Kidney epithelial cell (primary cell): ENCODE measurements at places on chromosomes 1 and 21. TPM values are rescaled to one million over a fixed set of nuclear protein-coding genes. Genes with fewer than 3 reads are reported as not detected.

- no peak for DNase-seq
These were observed at the start of gene LUZP1 for GRCh38 chr1:23168445-23169194. Gene LUZP1 (minus strand): TSS chr1:23168856.

GRCh38 chr1:156750711-156751450, 594 bp downstream of the HDGF start:
- no peak for DNase-seq

DNA sequence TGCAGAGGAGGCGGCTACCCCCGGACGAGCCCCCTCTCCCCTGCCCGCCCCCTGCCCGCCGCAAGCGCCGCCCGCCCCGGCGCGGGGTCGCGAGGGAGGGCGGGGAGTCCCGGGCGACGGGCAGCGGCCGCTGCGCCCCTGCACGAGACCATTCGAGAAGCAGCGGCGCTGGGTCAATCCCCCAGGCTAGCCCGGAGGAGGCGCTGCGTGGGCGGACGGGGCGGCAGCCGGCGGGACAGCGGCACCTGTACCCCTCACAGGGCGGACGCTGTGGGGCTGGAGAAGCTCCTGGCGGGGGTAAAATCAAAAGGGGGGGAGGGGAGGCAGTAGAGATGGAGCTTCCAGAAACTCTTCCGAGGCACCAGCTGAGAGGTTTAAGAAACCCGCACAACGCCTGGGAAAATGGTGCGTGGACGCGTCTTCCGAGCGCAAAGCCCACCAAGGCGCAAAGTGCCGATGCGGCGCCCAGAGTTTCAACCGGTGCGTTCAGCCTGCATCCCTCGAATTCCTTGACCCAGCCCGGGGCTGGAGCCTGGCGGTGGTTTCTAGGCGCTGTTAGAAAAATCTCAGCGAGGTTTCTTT, at the start of gene PLPPR5:
Gene PLPPR5, minus strand, starts transcription at position 1 of the 582 bp plus-strand sequence. CDS start 190 bp downstream, outside the sequence.
- no peak for DNase-seq

- DNase-seq, result no peak
These were observed 392.3 kb upstream of the ADAMTS5 start for GRCh38 chr21:27359141-27359540.

DNA sequence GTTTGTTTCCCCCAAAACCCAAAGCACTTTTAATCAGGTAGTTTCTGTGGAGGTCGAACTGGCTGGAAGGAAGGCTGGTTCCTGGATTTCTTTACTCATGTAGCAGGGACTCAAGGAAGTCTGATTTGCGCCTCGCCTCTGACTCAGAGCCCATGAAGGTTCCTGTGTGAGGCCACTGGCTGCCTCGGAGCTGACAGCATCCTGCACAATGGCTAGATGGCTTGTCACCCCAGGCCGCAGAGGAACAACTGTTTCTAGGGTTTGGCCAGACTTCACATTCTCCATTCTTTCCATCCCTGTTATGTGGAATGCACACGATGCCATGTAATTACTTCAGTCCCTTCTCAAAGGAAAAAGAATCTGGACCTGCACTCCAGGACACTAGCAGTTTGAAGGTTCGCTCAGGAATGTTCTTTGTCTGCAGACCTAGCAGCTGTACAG, 39.1 kb upstream of the PRSS38 start:
- DNase-seq, result no peak

GRCh38 chr1:94669198-94669597, 127.6 kb upstream of the F3 start:
- no peak for DNase-seq

GRCh38 chr21:42835611-42836401, 43.5 kb downstream of the WDR4 start:
- no peak for DNase-seq

- DNase-seq, result no peak
These were observed 106.1 kb downstream of the PTGER3 start for GRCh38 chr1:70941563-70941962.

GRCh38 chr1:193697776-193698175, 511.4 kb upstream of the B3GALT2 start:
- no peak for DNase-seq

- no peak for DNase-seq
These were observed 43.2 kb downstream of the CNN3 start for GRCh38 chr1:94883691-94884090.

GRCh38 chr1:167455786-167456446, 62.4 kb downstream of the CD247 start:
- no peak for DNase-seq

- no peak for DNase-seq
These were observed 75.2 kb downstream of the PAX7 start for GRCh38 chr1:18705811-18706210.

- DNase-seq, result no peak
These were observed 40.5 kb downstream of the CD34 start for GRCh38 chr1:207870306-207871031.

DNA sequence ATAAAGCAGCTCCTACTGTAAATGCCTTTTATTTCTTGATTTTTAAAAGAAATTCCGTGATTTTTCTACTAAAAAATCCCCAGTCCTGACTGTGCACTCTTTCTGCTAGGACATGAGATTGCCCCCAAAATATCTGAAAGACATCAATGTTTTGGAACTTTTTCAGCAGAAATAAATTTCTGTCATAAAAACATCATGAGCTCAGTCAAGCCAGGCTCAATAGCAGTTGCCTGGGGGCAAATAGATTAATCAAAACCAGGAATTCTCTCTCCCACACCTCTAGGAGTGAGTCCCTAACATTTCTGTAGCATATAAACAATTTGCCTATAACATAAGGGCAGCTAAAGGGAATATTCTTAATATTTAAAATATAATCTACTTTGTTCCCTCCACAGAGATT, 654.1 kb downstream of the PTPRC start:
- DNase-seq, result no peak

- DNase-seq, result no peak
These were observed 55.1 kb downstream of the HFM1 start for GRCh38 chr1:91349524-91349923.

GRCh38 chr21:37058261-37058660, 14.6 kb downstream of the PIGP start:
- DNase-seq, result no peak

DNA sequence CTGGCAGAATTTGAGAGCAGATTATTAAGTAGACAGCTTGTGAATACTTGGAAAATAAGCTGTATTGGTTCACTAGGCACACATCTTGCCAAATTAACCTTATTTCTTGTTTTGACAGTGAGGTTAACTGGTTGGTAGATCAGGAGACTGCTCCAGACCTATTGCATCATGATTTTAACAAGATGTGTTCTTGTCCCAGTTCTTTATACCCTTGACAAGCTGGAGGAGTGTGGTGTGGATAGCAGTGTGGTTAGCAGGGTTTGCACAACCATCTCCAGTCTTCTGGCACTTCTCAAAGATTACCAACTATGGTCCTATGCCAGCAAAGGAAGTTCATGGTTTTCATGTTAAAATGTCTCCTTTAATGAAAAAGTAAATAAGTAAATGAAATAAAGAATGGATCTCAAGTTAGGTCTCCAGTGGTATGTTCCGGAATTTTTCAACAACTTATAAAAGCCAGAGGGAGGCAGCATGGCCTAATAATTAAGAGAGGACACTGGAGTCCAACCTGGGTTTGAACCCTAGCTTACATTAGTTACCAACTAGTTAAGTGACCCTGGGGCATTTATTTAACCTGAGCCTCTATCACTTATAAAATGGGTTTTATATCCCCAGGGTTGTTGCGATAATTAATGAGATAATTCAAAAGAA, 34.1 kb downstream of the DDX20 start:
- DNase-seq, result no peak

- DNase-seq, result no peak
These were observed 39.9 kb downstream of the DIRAS3 start for GRCh38 chr1:68010543-68010942.

DNA sequence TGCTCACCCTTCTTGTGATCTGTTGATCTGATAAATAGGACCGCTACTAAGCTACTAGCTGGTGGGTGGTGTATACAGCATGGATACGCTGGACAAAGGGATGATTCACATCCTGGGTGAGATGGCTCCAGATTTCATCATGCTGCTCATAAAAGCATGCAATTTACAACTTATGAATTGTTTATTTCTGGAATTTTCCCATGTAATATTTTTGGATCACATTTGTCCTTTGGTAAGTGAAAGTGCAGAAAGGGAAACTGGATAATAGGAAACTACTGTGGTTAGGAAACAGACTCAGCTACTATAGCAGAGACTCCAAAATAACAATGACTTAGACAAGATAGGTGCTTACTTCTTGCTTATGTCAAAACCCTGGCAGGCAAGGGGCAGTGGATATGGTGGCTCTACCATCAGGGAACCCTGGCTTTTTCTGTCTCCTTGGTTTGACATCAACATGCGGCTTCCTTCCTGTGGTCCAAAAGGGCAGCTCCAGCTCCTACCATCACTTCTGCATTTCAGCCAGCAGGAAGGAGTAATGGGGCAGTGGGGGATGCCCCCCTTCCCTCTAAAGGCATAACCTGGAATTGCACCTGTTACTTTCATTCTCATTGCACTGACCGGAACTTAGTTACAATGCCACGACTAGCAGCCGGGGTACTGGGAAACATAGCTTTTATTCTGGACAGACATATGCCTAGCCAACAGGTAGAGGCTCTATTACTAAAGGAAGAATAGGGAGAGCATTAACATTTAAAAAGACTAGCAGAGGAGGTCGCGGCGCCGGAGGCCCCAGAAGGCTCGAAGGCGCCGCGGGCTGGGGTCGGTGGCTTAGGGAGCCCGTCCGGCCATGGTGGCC, 13.8 kb upstream of the AK2 start:
- DNase-seq, result no peak

DNA sequence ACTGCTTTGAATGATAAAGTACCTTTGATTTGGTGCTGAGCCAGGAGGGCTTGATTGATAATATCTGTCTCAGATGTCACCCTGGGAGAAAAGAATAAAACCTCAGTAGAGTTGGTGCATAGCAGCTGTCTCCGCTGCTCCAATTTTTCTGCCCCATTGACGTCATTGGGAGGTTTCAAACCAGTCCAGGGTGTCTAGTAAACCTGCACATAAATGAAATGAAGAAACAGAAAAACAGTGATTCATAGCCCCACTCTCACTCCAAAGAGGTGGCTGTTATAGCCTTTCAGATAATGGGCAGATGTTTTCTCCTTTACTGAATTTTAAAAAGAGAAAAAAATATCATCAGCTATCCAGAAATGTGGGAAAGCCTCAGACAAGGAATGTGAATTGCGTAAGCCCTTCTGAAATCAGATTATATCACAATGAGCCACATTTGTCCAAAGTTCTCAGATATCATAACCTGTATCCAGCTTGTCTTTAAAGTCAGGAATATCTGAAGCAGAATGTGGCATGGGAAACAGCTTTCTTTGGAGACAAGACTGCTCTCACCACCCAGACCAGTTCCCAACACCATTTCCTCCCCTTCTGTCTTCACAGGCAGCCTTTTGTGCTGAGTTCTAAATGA, 351.3 kb upstream of the SGIP1 start:
- DNase-seq, result no peak

DNA sequence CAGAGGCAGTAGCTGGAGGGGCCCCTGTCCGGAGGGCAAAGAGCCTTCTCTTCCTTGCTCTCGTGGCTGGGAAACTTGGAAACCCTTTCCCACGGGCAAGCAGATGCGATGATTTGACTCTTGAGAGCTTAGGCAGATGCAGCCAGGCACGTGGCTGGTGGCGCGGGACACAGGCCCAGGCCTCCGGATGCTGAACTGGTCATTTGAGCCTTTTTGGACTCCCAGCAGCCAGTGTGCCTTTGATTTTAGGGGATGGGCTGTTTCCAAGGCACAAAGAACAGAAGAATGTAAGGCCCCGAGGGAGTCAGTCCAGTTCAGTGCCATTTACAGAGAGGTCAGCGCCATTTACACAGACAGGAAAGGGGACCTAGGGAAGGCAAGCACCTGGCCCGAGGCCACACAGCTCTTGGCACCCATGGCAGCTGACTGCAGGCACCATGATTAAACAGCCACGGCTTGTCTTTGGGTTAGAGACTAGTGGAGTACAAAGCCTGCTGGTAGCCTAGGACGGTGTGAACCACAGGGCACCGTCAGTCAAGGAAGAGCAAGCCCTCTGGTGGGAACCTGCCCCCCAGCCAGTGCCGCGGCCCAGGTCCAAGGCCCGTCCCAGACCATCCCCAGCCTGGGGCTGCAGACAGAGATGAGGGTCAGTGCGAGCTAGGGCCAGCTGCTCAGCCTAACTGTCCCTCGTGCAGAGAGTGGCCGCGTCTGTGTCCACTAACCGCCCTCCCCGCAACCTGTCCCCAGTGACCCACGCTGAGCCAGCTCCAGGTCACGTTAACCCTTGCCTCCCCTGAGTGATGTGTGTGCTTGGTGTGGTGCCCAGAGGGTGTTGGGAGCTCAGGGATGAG, 20.4 kb upstream of the CCDC27 start:
- DNase-seq, result no peak

DNA sequence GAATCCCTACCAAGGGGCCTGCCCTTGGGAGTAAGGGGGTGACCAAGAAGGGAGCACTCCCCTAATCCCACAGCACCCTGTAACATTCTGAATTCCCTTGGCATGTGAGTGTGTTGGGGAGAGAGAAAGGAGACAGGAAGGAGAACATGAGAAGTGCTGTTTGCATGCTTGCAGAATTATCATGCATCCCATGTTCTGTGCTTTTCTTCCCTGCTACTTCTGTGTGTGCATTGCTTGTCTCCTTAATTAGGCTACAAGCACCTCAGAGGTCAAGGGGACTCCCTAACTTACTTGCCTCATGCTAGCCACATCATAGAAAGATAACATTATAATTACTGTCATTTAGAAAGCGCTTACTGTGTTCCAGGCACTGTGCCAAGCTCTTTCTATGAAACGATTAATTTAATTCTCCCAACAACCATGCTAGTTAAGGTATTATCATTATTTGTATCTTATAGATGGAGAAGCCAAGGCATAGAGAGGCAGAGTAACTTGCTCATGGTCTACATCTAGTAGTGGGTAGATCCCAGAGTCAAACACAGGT, 11.1 kb downstream of the NOS1AP start:
- DNase-seq, result no peak

The CFAP107 gene
- not detected in 2 replicates for total RNA-seq

The CCDC27 gene
- not detected in 2 replicates for total RNA-seq

The ERICH3 gene
- not detected in 2 replicates for total RNA-seq

The F3 gene
- total RNA-seq, result 132 and 152 TPM in 2 replicates

The CSMD2 gene
- 0.48 and 0.75 TPM in 2 replicates for total RNA-seq

The CHAF1B gene
- 3.3 and 3.6 TPM in 2 replicates for total RNA-seq

The RBM11 gene
- 4.6 and 6.1 TPM in 2 replicates for total RNA-seq

The TGFBR3 gene
- total RNA-seq, result 4.2 and 5.5 TPM in 2 replicates

The COL18A1 gene
- total RNA-seq, result 808 and 952 TPM in 2 replicates

The UTS2 gene
- not detected in 2 replicates for total RNA-seq
